ENCODE measurements at places on chromosomes 1 and 21.

GRCh38 chr21:20026543-20026942 lies 971.7 kb upstream of the NCAM2 start:
- no peak for DNase-seq

- DNase-seq = no peak
These were observed 53.6 kb downstream of the APCS start for GRCh38 chr1:159641221-159641620.

- no peak for DNase-seq
These were observed 4.4 kb downstream of the SNAP47 start for GRCh38 chr1:227739636-227740035.

DNA sequence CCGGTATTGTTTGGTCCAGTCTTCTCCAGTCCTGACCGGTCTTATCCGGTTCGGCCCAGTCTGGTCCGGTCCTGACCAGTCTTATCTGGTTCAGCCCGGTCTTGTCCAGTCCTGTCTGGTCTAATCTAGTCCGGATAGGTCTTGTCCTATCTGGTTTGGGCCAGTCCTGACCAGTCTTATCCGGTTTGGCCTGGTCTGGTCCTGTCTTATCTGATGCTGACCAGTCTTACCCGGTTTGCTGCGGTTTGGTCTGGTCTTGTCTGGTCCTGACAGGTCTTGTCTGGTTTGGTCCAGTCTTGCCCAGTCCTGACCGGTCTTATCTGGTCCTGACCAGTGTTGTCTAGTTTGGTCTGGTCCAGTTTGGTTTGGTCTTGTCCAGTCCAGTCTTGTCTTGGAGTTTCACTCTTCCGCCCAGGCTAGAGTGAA lies 30.1 kb downstream of the DHX9 start:
- DNase-seq = no peak

- no peak for DNase-seq
These were observed 108.9 kb downstream of the LBR start for GRCh38 chr1:225318706-225319575.

- no peak for DNase-seq
These were observed 16.8 kb downstream of the GALNT2 start for GRCh38 chr1:230083746-230084407.

- DNase-seq = no peak
These were observed 6.5 kb upstream of the SEMA4A start for GRCh38 chr1:156146769-156147405.

- DNase-seq = no peak
These were observed 324.8 kb downstream of the SMYD3 start for GRCh38 chr1:246182149-246182851.

GRCh38 chr1:66380452-66381212 lies 153.3 kb upstream of the SGIP1 start:
- DNase-seq = no peak

- DNase-seq = no peak
These were observed 103.9 kb downstream of the ZBTB18 start for GRCh38 chr1:244154872-244155531.

GRCh38 chr1:167935216-167936067 lies 1.0 kb upstream of the DCAF6 start:
- DNase-seq = no peak

DNA sequence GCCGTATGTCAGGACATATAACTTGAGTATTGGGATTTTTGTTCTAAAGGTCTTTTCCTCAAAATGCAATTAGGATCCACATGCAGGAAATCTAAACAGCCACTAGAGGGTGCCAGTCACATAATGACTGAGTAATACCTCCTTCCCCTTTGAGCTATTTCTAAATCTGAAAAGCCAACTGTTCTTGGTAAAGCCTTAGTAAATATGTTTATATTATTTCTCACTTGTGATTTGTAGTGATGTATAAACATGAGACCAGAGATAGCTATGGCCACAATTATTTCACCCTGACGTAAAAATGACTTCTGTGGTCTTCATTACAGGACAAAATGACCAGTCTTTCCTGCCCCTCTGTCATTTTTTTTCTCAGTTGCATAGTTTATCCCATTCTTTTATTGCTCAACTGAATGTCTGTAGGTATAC lies 41.0 kb upstream of the DR1 start:
- DNase-seq = no peak

- no peak for DNase-seq
These were observed 368.5 kb downstream of the HHAT start for GRCh38 chr1:210697185-210697584.

DNA sequence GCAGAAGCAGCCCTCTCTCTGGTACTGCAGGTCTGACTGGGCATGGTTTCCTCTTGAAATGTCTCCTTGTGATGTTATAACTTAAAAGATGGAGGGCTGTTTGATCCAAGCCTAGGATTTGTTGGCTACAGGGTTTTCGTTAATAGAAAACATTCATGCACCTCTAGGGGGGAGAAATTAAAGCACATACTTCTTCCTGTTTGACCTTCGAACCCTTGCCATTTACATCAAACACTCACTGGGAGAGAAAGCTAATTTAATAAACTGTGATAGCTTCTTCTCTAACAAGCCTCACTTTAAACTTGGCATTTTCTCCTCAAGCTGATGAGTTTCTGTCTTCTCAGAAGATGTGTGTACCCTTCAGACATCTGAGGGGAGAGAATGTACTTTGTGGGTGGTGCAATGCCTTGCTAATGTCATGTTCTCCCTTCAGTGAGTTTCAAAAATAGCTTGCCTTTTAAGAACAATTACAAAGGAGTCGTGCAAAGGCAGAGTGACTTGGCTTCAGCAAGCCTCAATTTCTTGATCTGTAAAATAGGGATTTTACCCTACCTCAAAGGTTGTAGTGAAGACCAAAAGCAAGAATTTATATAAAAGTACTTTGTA lies 20.4 kb downstream of the CACHD1 start:
- DNase-seq = no peak

DNA sequence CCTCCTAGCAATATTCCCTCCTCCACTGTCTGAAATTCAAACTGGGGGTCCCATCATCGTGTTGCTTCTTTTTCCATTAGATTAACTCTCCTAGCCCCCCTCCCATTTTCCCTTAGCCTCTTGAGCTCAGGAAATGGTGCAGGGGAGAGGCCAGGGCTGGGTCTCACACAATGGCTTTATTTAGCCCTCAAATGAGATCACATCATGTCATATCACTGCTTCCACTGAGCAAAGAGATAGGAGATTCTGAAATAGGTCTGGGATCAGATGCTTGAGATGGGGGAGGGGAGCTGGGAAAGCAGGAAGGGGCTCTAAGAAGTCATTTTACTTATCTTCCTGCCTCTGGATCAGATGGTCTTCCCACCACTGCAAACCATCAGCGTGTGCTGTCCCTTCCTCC lies 17.8 kb upstream of the ARHGEF2 start:
- no peak for DNase-seq

DNA sequence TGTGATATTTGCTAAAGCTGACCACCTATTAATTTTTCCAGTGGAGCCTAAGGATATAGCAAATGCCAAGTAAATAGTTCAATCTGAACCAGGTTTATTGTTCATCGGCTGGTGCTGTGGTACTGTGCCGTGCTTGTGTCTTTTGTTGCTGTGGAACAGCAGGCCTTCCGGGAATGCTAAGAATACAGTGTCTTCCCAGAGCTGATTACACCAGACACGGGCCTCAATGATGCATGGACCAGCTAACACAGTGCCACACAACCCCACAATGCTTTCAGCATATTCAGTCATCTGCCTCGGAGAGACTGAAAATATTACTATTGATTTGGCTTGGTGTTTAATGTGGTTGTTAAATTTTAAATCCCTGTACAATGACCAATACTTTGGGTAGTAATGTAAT lies 415.4 kb downstream of the PTBP2 start:
- no peak for DNase-seq

DNA sequence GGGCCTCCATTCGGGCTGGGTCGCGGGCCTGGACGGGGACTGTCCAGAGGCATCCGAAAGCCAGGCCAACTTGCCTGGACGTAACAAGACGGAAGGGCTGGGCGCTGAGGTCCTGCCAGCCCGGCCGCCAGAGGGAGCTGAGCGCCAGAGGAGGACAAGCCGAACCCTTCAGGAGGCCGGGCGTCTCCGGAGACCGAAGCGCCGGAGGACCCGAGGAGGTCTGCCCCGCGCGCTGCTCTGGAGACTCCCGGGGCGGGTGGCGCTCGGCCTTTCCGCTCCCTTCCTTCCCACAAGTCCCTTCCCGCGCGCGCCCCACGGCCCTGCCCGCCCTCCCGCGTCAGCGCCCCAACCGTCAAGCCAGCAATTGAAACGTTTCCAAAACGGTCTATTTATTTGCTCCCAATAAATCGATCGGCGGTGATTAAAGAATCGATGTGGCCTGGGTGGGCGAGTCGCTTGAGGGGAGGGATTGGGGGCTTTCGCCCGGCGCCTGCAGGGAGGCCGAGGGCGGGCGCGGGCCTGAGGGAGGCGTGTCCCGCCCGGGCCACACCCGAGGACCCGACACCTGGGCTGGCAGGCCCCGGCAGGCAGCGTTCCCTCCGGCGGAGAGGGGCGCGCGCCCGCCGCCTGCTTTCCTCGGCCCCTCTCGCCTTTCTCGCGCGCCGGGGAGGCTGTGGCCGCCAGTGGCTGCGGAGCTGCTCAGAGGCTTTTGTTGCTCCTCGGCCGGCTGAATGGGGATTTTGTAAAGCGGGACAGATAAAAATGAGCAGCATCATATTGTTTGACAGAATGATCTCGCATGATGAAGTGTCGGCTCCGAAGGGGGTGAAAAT lies 5.2 kb upstream of the FOXD3 start:
- DNase-seq = no peak

DNA sequence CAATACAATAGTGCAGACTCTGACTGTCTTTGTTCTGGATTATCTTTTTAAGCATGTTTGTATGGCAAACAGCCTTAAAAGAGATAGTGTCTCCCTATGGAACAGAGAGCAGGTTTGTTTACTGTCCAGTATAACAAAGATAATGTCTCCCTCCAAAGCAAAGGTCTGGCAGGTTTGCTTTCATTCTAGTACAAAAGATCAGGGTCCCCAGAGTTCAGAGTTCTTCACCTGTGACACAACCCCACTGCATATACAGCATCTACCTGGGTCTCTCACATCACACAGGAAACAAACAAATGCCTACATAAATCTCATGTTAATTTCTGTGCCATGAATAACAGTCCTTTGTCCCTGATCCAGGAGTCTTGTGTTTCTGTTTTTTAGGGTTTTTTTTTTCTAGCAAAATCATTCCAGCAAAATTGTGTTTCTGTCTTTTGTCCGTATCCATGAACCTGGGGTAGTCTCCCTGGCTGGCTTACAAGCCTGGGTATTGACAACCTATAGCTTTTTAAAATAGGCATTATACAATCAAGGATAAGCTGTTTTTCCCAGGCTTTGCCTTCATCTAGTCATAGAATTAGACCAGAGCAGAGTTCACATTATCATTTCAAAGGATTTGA lies 89.4 kb upstream of the PTBP2 start:
- DNase-seq = no peak

DNA sequence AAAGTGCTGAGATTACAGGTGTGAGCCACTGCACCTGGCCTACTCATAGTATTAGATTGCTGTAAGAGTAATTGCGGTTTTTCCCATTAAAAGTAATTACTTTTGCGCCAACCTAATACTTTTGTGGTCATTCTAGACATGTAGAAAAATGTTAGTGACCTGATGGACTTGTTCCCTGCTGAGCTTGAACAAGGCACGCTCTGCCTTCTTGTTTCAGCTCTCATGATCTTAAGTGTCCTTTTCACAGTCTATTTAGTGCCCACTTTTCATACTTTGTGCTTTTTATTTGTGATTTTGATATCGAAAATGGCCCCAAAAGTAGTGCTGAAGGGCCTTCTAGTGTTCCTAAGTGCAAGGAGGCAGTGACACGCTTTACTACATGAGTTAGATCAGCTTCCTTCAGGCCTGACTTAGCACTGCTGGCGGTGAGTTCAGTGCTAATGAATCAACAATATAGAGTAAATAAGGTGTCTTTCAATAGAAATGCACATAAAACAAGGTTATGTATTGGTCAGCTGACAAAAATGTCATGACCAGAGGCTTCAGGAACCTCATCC lies 5.6 kb upstream of the RD3 start:
- DNase-seq = no peak

DNA sequence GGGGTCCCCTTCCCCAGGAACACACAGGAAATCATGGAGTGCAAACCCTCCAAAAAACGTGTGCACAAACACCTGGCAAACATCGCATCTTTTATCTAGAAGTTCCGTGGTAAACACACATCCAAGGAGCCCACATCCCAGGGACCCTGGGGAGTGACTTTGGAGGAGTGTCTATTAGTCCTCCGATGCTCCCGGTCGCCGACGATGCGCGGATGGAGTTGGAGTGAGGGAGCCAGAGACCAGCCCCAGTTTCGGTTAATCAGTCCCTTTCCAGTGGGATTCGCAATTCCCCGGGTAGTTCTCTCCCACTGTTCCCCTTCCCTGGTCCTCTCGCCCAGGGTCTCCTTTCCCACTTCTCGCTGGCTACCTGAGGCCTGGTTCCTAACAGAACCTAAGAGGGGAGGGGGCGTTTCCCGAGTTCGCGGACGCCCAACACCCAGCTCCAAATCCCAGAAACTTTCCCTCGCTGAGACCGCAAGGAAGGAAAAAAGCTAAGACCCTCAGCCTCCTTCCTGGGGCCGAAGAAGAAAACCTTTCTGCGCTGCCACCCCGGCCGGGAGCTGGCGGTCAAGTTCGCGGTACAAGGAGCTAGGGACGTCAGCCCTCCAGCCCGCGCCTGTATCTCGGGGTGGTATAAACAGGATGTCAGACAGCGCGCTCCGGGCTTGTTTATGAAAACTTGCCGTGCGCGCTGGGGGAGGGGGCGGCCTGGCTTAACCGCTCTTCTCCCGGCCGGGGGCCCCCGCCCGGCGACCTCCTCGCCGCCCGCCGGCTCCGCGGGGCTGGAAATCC lies 787 bp downstream of the JAK1 start:
- DNase-seq = peak; percentile 70

DNA sequence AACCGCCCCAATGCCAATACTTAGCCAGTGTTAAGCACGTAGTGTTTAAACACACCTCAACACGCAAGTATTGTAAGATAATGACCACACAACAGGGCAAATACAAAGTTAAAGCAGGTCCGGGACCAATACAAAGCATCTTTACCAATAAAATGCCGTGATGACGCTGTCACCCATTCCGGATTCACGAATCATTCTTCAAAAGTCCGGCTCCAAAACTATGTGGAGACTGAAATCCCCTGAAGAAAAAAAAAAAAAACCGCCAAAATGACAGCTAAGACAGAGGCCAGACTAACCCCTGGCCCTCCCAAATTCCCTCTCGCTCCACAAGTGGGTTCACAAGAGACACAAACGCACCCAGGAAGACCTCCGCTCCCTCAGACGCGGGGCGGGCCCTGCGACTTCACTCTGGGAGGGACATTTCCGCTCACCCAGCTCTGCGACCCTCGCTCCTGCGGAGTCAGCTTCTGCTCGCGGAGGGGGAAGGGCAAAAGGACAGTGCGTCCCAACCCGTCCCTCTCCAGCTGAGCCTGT lies 625 bp upstream of the DARS2 start:
- DNase-seq = no peak

GRCh38 chr1:1094981-1095380 lies 20.9 kb upstream of the RNF223 start:
- DNase-seq = no peak

DNA sequence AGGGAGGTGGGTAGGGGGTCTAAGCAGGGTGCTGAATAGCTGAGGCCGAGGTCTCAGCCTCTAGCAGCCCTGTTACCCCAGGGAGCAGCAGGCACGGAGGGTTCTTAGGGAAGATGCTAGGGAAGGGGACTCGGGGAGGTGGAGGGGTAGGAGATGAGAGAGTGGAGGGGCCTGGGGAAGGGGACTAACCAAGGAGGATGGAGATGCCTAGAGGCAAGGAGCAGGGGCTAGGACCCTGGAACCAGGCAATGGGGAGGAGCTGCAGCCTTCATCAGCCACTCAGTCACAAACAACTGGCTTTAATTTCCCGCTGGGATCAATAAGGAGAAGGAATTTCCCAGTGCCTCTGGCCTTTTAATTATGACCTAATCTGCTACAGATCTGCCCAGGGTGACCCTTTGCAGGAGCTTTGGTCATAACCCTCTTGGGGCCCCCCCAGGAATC lies 2.9 kb upstream of the CRABP2 start:
- no peak for DNase-seq

All from activated T-helper 1 cell treated with Interleukin-2 at 50 U/mL for 16 hours (primary cell).